Stimulated activated CD8-positive, alpha-beta memory T cell treated with anti-CD3 and anti-CD28 coated beads, Interleukin-2, amount 100 ng/mL, for 1 hour (primary cell): ENCODE measurements at places on chromosomes 4 and X.

DNA sequence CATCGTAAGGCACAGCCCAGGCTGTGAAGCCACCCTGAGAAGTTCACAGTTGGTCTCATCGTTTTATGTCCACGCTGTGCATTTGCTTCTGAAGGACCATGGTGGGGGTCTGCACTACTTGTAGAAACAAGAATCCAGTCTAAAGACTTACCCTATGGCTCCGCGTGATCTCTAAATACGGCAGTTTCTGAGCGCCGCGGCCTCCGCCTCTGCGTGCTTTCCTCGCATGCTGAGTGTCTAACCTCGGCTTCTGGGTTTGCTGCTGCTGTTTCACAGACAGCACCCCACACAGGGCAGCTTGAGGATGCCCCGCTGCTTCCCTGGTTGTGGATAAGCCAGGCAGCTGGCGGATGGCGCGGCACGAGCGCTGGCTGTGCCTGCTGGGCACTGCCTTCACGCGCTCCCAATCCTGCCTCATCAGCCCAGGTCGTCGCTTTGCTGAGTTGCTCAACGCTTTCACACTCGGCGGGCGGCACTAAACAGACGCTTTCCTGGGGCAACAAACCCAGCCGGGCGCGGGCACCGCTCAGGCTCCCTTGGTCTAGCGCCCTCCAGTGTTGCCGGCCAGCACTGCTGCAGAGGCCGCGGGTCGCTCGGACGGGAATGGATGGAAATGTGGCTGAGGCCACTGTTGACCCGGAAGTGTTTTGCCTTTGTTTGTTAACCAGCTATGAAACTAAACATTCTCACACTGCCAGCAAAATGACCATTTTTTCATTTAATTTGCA is 39.2 kb downstream of the FGFRL1 start:
- no peak for DNase-seq

GRCh38 chr4:7227008-7227407 is 34.7 kb downstream of the SORCS2 start:
- no peak for DNase-seq

DNA sequence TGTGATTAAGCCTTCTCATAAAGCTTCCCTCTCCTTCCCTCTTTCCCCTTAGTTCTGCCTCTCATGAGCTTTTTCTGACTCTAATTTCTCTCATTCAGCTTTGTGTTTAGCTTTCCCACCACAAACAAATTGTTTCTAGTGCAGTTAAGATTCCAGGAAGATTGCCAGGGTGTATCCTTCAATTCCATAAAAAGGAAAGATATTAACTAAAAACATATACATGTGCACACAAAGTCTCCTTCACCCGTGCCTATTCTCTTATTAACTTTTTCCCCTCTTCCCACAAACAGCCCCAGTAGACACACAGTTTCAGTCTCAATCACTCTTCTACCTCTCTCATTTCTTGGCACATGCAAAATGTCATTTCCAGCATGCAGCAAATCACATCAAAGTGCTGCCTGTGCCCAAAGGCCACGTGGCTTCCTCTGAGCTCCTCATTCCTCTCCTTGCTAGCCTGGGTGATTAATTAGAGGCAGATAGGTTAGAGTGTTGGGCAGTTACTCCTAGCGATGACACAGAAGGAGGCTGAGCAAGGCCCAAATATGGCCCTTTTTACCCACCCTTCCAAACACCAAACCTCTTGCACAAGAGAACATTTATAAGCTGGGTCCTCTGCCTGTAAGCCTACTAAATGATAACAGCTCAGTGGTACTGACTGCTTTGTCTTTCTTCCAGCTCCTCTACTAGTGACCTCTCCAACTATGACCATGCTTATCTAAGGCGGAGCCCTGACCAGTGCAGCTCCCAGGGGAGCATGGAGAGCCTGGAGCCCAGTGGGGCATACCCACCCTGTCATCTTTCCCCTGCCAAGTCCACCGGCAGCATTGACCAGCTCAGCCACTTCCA is 159.6 kb downstream of the SOWAHB start:
- no peak for DNase-seq

- no peak for DNase-seq
Measured at GRCh38 chr4:88211473-88212252, 53.2 kb upstream of the ABCG2 start.

DNA sequence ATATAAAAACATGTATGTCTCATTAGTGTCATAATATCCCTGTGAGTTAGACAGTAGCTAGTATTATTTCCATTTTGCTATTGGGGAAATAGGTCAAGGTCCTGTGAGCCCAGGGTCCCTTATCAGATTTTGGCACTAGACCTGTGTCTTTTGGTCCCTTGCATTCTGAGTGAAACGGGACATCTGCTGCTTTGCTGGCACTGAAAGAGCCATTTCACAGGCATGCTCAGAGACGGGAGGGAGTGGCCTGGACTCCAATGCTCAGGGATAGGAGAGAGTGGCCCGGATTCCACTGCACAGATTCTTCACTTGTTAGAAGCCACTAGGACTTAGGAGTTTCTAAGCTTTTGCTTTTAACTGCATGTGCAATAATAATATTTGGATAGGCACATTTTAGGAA is 177.2 kb downstream of the TSPAN5 start:
- DNase-seq, result no peak

DNA sequence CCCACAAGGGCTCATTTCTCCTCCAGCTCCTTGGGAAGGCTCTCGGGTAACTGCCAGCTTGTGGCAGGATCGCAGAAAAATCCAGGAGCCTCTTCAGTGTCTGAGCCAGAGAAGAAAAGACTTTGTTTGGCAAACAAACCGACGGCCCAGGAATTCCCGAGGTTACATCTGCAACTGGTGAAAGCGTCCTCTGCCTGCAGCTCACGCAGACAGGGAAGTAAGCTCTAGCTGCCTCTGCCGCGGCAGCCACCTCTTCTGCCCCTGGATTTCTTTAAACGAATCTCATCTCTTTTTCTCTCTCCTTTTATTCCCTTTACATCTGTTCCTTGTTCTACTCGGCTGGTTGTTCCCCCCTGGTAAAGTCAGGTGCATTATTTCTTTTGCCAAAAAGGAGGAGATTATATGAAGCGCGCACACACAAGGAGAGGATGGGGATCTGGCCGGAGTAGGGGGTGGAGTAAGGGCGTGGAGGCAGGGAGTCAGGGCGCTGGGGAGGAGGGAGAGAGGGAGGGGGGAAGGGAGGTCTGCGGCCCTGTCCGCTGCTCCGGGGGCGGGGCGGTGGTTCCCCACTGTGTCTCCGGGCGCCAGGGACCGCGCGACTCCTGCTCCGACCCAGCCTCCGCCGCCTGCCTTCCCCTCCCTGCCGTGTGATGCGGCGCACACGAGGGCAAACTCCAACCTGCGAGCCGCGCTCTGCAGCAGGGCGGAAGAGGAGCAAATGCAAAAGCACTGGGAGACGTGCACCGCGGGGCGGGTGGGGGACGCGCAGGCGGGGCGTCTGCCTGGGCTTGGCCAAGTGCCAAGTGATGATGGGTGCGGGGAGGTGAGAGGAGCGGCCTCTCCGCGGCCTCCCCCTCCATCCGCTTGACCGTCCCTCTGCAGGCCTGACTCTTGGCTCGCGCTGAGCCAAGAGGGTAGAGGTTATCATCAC is at the start of gene DCHS2:
Gene DCHS2, minus strand, starts transcription at position 459 of the 931 bp plus-strand sequence. Its CDS starts 444 bp downstream, at position 15.
- no peak for DNase-seq

- no peak for DNase-seq
Measured at GRCh38 chr4:118746251-118746919, 61.2 kb downstream of the METTL14 start.
